ENCODE measurements at places on chromosomes 6 and 20.
A peak's percentile ranks its signal among the peaks of the same experiment; 100 is the strongest.

- DNase-seq: no peak
These were observed 103.0 kb downstream of the BCKDHB start for GRCh38 chr6:80209430-80209829.

DNA sequence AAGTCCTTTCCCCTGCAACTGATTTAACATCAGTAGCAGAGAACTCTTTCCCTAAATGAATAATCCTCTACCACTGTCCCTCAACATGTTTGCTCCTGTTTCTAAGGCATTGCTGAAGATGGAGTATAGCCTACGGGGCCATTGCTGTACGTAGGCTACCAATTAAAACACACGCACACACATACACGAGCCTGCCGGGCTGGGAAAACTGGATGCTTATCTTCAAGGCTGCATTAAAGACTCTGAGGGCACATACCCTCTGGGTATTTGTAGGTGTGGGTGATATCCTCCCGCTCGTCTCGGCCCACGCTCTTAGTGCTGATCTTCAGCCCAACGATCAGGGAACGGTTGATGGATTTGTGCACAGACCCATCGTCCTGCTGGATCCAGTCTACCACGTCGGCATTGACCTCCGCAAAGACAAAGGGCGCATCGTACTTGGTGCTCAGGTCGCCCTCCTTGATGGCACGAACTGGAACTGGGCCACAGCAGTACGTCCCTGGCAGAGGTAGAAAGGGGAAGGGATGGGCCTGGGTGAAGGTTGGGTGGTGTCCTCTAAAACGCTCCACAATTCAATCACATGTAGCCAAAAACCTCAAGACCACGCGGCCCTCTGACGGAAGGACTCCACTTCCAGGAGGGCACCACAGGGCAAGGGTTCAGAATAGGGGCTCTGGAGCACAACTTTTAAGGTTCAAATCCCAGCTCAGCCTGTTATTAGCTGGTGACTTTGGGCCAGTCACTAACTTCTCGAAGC, 25.7 kb downstream of the TGM2 start:
- DNase-seq: no peak

DNA sequence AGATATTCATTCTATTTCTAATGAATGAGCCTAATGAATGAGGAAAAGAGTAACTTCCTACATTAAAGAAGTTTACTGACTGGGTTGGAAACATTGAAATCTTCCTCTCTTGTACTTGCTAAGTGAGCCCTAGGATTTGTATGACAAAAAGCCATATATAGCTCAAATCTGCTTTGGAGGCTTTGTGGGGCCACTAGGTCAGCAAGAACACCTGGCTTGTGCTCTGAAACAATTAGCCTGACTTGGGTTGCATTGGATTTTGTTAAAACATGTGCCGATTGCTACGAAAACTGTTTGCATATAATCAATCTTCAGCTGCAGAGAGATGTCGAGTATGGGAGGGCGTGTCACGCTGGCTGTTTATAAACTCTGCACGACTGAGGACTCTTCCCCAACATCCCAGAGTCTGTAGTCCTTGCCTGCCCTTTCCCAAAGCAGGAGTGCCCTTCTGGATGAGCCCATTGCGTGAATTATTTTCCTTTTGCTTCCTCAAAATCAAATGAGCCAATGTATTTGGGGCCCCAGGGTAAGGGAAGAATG, 684.8 kb downstream of the DHX35 start:
- DNase-seq: no peak

DNA sequence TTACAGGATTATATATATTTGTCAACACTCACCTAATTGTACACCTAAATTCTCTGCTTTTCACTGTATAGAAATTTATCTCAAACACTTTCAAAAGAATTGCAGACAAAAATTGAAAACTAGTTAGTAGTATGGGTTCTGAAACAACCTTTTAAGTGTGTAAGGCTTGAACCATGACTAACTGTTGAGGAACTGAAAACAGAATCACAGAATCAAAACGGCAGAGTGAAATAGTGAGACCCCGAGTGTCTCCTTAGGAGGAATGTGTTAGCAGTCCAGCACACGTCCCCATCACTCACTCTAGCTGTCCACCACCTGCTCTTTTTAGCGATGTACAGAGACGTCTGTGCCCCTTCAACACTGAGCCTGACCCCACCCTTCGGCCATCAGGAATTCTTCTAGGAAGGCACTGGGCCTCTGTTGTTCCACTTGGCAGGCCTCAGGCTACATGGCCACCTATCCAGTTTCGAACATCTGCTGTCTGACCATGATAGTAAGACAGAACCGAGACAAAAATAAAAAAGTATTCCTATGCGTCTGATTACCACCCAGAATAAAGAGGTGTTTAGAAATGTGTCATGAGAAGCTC, 227.4 kb downstream of the C6orf118 start:
- no peak for DNase-seq

- no peak for DNase-seq
These were observed 40.2 kb upstream of the CD83 start for GRCh38 chr6:14077193-14077867.

DNA sequence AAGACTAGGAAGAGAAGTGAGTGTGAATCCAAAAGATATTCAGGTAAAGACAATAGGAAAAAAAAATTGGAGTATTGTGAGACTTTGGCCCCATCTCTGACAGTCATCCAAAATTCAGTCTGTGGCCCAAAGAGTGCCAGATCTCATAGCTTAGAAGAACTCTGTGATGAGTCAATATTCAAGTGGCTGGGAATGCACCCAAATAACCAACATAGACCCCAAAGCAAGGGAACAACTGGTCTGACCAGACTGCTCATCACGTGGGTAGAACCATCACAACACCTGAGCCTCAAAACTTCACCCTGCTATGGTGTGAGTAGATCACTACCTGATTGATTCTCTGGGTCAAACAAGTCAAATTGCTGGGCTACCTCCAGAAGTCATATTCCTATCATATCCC, 51.1 kb upstream of the TRDN start:
- no peak for DNase-seq

DNA sequence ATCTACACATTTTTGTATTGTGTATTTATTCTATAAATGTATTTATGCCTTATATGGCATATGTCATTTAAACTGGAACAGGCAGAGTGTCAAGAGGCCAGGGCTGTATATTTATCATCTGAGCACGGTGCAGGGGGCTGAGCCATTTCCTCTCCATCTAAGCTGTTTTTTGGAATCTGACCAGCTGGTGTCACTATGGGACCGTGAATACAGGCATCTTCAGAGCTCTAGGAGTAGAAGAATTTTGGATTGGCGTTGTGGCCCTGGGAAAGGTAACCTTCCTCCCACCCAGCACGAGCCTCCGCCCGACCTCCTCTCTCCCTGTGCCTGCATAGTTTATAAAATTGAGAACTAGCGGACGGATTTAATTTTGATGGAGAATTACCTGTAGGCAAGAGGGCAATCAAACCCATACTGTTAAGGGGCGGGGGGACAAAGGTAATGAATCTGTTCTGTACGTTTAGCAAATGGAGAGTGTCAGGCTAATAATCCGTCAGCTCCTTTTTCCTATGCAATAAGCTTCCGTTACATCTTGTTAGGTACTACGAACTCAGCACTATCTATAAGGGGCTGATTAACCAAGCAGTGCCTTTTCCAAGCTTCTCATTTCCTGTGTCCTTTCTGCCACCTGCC, 29.0 kb upstream of the EEF1E1 start:
- DNase-seq: peak; percentile 13

DNA sequence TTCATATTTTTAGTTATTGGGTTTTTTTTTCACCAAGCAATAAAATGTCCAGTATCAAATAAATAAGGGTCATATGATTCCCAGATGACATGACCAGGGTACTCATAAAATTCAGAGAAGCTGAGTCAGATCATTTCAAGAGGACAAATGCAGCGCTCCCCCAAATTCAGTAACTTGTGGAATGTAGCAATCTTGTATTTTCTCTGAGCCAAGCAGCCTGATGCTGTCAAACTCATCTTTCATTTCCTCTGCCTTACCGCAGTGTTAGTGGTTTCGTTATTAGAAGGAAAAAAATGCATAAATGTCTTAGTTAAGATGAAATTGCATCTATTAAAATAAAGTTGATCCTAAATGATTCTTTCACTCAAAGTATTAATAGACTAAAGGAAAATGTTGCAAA, 57.8 kb upstream of the EDN1 start:
- no peak for DNase-seq

DNA sequence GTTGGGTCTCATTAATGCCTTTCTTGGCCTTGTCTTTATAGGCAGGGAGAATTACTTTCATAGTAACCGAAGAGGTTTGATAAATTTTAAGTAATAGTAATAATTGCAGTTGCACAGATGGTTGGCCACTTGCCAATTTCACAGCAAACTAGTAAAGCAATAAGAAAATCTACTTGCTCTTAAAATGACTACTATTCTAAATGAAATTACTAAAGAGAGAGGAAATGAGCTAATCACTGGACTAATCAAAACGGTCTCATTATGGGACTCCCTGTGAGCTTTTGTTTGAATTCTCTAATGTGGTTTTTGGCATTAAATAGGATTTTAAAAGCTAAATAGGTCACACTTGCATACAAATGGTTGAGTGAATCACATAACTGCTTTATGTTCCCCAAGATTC, 227.4 kb upstream of the PLN start:
- no peak for DNase-seq

- DNase-seq: no peak
These were observed 6.9 kb upstream of the ADGRB3 start for GRCh38 chr6:68628161-68628560.

GRCh38 chr6:41635365-41635764, 2.9 kb upstream of the MDFI start:
- no peak for DNase-seq

GRCh38 chr20:32810941-32811340, 8.8 kb upstream of the MAPRE1 start:
- no peak for DNase-seq

DNA sequence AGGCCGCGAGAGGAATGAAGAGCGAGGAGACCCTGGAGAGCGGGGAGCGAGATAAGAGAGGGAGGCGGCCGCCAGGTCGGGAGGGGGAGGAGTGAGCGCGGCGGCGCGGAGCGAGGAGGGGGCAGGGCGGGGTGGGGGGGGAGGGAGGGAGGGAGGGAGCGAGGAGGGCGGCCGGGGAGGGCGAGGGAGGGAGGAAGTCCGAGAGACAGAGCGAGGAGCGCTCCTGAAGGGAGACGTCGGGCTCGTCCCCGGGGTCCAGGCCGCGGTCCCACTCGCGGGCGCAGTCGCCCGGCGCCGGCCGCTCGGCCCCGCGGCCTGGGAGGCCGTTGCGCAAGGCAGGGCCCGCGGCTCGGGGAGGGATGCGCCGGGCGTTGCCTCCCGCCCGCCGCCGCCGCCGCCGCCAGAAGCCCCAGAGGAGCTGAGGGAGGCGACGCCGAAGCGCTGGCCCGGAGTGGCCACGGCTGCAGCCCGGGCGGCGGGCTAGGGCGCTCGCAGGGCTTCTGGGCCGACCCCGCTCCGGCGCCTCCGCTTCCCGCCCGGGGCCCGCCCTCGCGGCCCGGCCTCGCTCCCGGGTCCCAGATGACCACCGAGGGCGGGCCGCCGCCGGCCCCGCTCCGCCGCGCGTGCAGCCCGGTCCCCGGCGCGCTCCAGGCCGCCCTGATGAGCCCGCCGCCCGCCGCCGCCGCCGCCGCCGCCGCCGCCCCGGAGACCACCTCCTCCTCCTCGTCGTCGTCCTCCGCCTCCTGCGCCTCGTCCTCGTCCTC, at the start of gene FOXF2:
Gene FOXF2 (plus strand): TSS at position 208 of the 764 bp plus-strand sequence. CDS start 372 bp downstream, at position 580.
- no peak for DNase-seq

DNA sequence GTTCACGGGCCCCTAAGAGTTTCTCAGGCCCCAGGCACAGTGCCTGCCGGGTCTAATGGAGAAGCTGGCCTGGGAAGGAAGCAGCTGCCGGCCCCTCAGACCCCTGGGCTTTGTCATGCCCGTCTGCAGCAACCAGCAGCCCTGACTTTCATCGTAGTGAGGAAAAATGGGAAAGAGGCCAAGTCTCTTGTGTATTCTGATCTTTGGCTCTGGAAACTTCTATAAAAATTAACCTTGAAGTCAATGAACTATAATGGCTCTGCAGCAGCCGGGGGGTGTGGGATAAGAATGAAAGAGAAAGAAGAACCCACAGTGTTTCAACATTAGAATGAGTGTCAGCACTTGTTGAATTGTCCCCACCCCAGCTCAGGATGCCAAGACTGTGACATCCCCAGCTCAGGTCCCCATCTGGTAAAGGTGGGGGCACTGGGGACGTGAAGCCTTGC, 12.9 kb downstream of the TGM2 start:
- peak; percentile 95 for DNase-seq

GRCh38 chr6:121816906-121817540, 381.6 kb downstream of the GJA1 start:
- DNase-seq: no peak

- DNase-seq: no peak
These were observed 79.3 kb downstream of the TCP11 start for GRCh38 chr6:35061651-35062410.

DNA sequence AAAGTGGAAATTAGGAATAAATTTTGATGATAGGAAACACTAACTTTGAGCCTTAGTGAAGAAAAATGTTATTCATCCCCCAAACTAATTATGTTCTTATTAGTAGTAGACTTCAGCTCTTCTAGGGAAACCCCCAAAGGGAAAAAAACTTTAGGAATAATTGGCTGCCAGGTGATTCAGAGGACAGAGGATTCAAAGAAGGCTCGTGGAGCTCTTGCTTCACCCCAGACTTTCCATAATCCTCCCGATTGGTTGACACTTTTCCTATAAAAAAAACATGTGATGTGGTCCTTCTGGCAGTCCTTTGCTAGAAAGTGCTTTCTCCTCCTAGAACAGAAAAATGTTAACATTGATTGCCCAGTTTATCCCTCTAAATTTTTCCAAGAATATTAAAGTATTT, 5.6 kb upstream of the CCDC170 start:
- DNase-seq: no peak

GRCh38 chr6:106315765-106316374, 9.7 kb downstream of the ATG5 start:
- no peak for DNase-seq

DNA sequence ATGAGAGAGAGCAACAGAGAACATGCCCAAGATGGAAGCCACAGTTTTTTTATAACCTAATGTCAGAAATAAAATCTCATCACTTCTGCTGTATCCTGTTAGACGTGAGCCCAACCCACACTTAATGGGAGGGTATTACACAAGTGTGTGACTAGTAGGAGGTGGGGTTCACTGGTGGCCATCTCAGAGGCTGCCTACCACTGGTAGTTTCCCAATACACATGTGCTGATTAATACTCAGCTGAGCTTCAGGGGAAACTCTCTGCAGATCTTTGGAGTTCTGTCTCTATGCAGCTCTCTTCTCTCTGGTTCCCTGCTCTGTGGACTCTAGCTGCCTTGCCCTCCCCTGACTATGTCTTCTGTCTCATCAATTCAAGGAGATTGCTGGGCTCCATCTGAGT, 35.7 kb downstream of the CNBD2 start:
- no peak for DNase-seq

- DNase-seq: no peak
These were observed 22.4 kb upstream of the MAS1L start for GRCh38 chr6:29510202-29510601.

GRCh38 chr6:94341173-94341572, 921.8 kb upstream of the EPHA7 start:
- DNase-seq: no peak
